ENCODE measurements at places on chromosomes 5 and 9.
A peak's percentile ranks its signal among the peaks of the same experiment; 100 is the strongest.

GRCh38 chr5:96659170-96659569 is 3.0 kb upstream of the CAST start:
- DNase-seq, result no peak

GRCh38 chr9:100534401-100534800 is 43.5 kb upstream of the CAVIN4 start:
- no peak for DNase-seq

DNA sequence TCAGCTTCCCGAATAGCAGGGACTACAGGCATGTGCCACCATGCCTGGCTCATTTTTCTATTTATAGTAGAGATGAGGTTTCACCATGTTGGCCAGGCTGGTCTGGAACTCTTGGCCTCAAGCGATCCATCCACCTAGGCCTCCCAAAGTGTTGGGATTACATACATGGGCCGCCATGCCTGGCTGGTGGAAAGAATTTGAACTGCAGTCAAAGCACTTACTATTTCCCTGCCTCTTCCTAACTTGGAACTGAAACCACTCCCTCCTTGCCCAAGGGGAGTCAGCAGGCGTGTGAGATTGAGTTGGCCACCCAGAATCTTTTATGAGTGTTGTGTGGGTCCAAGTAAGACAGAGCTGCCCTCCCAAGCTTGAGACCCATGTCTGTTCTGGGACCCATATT is 86.1 kb upstream of the PTPN3 start:
- no peak for DNase-seq

- DNase-seq, result no peak
Observed at GRCh38 chr9:19199012-19199411, 31.5 kb upstream of the DENND4C start.

DNA sequence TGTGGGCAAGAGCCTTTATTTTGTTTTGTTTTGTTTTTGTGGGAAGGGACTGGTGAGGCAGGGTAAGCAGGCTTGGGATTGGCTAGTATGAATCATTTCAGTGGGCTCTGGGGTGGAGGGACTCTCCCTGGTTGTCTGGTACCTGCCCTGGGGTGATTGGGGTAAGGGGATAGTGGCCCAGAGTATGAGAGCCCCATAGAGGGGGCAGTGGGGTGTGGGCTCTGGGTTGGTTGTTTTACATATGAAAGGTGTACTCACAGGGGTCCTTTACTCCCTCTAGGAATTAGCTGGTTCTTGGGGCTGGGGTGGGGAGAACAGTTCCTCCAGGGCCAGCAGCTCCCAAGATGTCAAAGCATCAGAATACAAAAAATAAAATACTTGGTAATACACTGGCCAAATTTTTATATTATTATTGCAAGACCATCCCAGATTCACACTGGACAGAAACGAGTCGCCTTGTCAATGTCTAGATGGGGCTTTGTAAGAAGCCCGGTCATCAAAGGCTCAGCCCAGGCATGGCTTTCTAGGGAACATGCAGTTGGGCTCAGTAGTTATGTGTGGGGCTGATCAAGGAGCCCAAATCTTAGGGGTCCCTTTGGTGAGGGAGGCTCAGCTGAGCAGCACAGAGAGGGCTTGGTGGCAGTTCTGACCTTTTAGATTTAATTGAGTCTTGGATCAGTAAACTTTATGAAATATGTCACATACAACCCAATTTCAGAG is 190.5 kb downstream of the NXNL2 start:
- DNase-seq, result no peak

DNA sequence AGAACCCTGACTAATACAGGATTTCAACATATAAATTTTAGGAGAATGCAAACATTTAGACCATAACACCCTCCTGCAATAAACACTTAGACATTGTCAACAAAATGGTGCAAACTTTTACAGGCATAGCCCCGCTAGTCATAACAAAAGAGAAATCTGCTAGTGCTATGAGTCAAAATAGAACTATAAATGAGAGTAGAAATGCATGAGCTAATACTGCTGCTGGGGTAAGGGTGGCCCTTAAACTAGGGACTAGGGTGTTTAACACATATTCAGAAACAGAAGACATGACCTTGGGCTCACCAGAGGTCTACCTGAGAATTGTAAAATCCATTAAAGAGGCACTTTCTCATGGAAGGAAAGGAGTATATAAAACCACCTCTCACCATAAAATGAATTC is 131.6 kb downstream of the TLR4 start:
- DNase-seq, result no peak

DNA sequence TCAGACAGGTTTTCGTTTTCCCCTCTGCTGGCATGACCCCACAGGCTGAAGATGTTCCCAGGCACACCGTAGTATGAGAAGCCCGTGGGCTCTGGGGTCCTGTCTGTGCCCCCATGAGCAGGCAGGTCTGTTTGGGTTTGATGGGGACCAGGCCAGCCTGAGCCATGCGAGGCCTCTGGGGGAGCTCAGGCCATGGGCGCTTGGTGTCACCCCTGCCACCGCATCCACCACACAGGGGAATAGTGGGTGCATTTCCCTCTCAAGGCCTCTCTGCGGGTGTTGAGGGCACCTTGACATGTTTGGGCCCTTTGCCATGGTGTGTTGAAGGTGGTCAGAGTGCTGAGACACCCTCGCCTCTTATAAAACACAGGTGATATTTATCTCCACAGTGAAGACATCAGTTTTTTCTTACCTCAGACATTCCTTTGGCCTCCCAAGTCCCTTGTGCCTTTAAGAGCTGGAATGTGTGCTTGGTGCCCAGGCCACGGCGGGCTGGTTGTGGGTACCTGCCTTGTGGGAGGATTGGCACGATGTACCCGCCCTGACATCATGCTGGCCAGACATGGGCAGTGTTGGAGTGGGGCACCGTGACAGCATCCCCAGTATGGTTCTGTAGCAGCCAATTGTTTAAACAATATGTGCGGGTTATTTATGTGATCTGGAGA is 68.3 kb downstream of the WNK2 start:
- DNase-seq, result no peak

- DNase-seq, result no peak
Observed at GRCh38 chr5:11656916-11657315, 247.3 kb downstream of the CTNND2 start.

GRCh38 chr5:132070460-132071337 is 2.9 kb upstream of the CSF2 start:
- no peak for DNase-seq

GRCh38 chr9:109072821-109073435 is 46.8 kb downstream of the TMEM245 start:
- DNase-seq, result no peak

DNA sequence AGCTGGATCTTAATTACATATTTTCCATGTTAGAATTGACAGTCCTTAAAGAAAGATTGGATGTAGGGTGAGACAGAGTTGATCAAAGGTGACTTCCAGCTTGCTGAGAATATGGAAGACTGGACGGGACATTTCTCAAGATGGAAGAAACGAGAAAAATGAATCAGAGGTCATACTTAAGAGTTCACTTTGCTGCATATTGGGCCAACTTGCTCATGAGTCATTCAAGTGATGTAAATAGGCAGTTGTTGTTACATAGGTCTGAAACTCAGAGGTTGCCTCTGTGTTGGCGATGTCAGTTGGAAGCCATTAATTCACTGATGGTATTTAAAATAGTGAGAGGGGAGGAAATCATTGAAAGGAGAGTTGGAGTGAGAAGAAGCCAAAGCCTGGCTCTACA is 132.8 kb downstream of the CD180 start:
- DNase-seq, result no peak

DNA sequence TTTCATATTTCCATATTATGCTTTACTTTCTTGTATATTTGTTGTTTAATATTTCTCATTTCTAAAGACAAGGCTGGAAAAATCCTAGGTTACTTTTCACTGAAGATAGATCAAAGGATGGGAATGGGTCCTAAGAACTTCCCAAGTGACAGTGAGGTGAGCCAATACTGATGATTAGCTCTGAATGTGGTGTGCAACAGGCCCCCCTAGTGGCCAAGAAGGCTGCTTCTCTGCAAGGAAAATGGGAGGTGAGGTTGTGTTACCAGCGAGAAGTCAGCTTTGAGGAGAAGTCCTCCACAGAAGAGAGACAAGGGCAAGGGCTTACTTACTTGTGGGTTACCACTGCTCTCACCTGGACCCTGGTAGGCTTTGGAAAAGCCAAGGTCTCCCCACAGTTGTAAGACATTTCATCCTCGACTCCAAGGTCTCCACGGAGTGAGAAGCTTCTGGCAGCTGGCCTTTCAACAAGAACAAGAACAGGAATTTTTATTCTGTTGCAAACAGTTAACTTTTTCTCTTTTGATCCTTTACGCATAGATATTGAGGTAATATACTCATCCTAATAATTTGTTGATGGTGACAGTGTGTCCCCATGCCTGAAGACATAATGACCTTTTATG is 69.9 kb downstream of the MAMDC2 start:
- no peak for DNase-seq

- no peak for DNase-seq
Observed at GRCh38 chr5:170497311-170498038, 6.3 kb upstream of the KCNIP1 start.

GRCh38 chr5:150945486-150945885 is 40.7 kb upstream of the ZNF300 start:
- DNase-seq, result no peak

- DNase-seq, result no peak
Observed at GRCh38 chr5:99023330-99023729, 94.5 kb upstream of the CHD1 start.

DNA sequence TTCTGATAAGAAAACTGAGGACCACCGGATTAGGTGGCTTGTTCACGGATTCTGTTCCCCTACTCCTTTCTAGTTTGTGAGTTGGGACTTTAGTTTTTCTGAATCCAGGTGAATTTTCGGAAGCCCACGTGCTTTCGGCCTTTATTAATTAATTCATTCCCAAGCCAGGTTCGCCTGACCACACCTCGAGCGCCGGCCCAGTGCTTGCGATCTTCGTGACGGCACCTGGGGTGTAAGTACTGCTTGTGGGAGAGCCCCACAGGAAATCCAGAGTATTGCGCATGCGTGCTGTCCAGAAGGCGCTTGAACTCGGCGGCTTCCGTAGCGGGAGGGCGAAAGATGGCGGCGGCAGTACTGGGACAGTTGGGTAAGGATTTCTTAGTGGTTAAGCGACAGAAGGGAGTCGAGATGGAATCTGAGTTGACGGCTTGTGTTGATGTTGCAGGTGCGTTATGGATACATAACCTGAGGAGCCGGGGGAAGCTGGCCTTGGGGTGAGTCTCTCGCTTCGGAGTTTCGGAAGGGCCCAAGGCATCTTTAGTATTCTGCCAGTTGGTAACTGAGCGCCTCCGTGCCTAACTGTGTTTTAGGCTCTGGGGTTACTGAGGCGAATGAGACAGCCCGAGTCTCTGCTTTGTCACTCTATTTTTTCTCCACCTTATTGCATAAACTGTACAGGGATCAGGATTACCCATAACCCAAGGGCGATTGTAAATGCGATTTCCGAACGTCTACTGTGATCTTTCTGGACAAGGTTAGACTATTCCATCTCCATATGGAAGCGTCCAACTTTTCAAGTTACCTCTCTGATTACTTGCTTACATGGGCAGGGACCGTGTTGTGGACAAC is at the start of gene MRPL22:
TSS of gene MRPL22 (plus strand) at position 302 of the 849 bp plus-strand sequence. CDS start at position 340, 38 bp downstream.
- peak; percentile 75 for DNase-seq

DNA sequence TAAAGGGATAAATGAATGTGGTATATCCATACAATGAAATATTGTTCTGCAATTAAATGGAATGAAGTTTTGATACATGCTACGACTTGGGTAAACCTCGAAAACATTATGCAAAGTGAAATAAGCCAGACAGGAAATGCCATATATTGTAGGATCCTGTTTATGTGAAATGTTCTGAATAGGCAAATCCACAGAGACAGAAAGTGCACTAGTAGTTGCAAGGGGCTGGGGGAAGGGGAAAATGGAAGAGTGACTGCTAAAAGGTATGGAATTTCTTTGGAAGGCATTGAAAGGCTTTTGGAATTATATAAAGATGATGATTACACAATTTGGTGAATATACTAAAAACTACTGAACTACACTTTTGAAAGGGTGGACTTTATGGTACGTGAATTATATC is 97.0 kb downstream of the FOXD1 start:
- DNase-seq, result no peak

GRCh38 chr5:135546912-135547311 is 11.1 kb upstream of the NEUROG1 start:
- DNase-seq, result no peak

DNA sequence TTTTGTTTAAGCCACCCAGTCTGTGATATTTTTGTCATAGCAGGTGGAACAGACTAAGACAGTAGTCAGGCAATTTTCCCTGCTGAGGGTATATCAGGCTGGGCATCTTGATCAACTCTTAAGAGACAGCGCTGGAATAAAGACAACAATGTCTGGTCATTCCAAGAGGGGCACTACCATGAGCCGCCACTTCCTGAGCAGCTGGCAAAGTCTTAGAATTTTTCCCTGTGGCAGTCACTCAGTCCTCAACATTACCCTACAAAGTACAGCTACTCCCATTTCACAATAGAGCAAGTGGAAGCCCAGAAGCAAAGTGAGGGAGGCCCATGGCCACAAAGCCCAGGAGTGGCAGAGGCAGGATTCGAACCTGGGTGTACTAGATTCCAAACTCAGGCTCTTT is 74.8 kb downstream of the SH3PXD2B start:
- DNase-seq, result no peak

DNA sequence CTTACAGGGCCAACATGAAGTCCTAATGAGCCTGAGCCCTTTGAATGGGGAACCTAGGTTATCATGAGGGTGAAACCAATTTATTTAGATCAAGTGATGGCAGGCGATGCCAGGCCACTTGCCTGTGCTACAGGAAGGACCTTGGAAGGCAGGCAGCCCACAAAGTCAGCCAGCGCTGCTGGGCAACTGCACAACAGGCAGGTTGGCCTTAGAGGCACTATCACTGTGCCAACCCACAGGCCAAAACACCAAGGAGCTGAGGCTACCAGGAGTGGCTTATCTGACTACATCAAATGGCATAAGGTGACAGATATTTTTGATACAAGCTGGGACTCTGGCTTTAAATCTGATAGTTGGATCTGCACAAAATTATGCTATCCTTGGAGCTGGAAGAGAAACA is 319.1 kb downstream of the NTRK2 start:
- no peak for DNase-seq

DNA sequence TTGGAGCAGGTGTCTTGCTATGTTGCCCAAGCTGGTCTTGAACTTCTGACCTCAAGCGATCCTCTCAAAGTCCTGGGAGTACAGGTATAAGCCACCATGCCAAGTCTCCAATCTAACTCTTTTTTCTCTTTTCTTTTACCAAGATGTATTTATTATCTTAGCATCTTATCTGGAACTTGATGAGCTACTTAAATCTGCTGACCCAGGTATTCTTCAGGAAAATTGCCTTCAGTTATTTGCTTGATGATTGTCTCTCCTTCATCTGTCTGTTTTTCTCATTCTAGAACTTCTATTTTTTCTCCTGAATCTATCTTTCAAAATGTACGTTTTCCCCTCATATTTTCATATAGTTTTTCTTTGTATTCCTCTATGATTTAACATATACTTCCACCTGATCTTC is 158.2 kb upstream of the DMAC1 start:
- DNase-seq, result no peak

- no peak for DNase-seq
Observed at GRCh38 chr5:30195036-30195435, 998.5 kb upstream of the CDH6 start.
